CD4-positive, alpha-beta T cell treated with Interferon gamma for 1 hour (primary cell): ENCODE measurements at places on chromosomes 2 and 18.

GRCh38 chr2:118443596-118443995 lies 355.3 kb downstream of the INSIG2 start:
- DNase-seq: no peak

- DNase-seq: no peak
Measured at GRCh38 chr2:140286377-140286776, 1506.2 kb upstream of the NXPH2 start.

- DNase-seq: no peak
Measured at GRCh38 chr2:204321910-204322751, 223.1 kb upstream of the PARD3B start.

DNA sequence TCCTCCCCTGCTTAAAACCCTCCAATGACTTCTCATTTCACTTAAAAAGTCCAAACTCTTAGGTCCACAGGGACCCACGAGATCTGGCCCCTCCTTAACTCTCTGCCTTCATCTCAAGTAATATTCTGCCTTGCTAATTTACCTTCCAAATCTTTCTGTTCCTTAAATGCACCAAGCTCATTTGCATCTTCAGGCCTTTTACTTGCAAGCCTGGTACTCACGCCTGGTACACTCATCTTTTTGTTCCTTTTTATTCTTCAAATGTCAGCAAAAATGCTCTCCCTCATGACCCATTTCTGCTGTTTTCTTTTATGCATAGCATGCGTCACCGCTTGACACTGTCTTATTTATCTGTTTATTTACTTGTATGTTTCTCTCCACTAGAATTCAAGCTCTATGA lies 2.7 kb upstream of the WIPF1 start:
- peak; percentile 31 for DNase-seq

DNA sequence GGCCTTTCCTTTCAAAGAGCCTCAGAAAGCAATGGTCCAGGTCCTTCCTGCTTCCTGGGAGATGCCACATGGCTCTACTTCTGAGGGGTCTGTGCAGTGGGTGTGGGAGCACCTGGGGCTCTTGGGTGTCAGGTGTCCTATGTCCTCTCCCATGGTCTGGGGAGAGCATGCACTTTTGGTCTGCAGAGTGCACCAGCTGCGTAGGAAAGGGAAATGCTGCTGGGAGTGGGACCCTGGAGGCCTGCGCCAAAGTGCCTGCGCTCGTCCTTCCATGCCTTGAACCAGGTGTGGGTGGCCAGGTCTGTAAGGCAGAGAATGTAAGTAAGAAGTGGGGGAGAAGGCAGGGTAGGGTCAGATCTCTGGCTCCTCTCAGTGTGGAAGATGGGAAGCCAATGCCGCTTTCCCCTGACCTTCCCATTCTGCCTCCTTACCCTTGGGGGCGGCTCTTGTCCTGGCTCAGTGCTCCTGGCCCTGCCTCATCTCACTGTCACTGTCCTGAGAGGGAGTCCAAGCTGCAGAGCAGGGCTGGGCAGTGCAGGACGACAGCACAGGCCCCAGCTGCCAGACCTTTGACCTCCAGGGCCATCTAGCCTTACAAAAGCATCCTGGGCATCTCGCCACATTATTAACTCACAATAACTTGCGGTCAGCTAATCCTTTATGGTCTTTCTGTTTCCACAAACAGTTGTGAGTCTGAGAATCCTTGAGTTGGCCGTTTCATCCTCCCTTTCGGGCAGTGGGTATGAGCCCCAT lies 6.6 kb upstream of the PROM2 start:
- DNase-seq: no peak

DNA sequence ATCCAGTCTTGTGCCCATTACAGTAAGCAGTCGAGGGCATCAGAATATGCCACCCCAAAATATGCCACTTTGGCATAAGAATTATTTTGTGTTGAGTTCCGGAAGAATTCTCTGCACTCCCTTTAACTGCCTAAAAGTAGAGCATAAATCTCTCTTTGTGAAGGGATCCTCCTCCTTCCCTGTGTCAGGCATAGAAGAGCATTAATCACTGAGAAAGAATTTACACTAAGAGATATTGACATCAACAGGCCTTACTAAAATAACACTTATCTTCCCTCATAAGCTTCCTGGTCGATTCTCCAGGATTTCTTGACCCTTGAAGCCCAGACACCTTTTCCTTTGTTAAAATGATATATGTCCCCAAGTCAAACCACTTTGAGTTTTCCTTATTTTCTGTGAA lies 27.6 kb upstream of the KYNU start:
- DNase-seq: no peak

DNA sequence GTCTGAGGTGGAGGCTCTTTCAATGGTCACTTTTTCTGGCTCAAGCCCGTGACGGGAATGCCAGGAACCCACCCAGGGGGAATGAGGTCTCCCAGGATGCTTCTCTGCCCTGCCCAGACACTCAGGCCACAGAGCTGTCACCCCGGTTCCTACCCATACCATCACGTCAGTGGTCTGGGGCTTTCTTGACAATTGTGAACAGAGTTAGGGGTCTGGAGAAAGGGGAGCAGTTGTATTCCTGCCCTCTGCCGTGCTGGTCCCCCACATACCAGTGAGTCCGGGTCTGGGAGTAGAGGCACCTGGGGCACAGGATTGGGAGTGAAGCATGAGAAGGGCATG lies 97.2 kb downstream of the B3GNT2 start:
- DNase-seq: no peak

GRCh38 chr18:5772306-5773105 lies 122.8 kb downstream of the TMEM200C start:
- no peak for DNase-seq

DNA sequence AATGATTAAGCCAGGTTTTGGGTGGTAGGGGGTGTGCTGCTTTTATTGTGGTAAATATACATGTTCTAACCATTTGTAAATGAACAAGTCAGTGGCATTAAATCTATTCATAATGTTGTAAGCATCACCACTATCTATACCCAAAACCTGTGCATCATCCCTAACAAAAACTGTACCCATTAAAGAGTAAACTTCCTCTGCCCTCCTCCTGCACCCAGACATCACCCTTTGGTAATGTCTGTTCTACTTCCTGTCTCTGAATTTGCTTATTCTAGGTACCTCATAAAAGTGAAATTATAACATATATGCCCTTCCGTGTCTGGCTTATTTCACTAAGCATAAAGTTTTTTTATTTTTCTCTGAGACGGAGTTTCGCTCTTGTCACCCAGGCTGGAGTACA lies 14.1 kb downstream of the RIF1 start:
- no peak for DNase-seq

GRCh38 chr2:205835923-205836322 lies 153.6 kb downstream of the NRP2 start:
- no peak for DNase-seq

GRCh38 chr2:144448389-144449027 lies 71.4 kb downstream of the ZEB2 start:
- DNase-seq: no peak

GRCh38 chr18:57811477-57812125 lies 8.5 kb upstream of the ATP8B1 start:
- no peak for DNase-seq

DNA sequence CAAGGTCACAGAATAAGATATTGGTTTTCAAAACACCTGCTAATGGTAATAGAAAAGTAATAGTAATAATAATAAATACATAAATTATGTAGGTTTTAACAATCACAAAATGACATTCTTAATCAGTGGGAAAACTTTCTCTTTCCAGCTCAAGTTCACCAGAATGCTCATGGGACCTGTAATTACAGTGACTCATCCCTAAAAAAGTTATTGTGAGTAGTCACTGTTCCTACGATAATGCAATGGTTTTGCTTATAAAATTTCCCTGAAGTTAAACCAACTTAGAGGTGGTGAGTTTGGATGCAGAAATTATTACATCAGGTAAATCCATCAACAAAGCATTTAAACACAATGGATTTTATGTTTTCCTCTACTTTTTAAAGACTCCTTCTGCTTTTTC lies 502.3 kb downstream of the PID1 start:
- no peak for DNase-seq

- DNase-seq: peak; percentile 11
Measured at GRCh38 chr18:32552421-32553030, 81.8 kb upstream of the GAREM1 start.

DNA sequence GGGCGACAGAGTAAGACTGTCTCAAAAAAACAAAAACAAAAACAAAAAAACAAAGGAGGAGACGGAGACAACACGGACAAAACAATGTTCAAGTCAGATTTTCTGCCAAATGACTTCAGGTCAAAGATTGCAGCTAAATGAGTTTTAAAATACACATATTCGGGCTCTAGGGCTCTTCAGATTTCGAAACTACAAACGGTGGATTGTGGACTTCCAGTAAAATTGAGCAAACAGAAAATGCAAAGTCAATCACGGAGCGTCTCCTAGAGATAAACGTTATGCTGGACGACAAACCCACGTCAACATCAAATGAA lies 558 bp downstream of the MRPS5 start:
- no peak for DNase-seq

GRCh38 chr18:59681521-59682004 lies 15.7 kb downstream of the CCBE1 start:
- DNase-seq: no peak

DNA sequence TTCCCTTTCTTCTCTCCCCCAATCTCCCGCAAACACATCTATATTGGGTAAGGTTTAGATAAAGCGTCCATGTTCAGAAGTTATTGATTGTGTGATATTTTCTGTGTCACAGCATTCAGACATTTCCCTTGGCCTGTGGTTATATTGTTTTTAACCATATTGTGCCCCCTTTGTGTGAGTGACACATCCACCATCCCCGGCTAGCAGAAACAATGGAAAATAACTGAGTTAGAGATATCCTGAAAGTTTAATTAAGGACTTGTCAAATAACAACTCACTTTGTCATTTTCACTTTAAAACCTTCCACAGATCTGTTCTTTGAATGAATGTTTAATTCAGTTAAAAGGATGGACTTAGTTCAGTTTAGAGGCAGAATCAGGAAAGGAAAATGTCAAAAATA lies 151.0 kb downstream of the KCNJ3 start:
- DNase-seq: no peak

DNA sequence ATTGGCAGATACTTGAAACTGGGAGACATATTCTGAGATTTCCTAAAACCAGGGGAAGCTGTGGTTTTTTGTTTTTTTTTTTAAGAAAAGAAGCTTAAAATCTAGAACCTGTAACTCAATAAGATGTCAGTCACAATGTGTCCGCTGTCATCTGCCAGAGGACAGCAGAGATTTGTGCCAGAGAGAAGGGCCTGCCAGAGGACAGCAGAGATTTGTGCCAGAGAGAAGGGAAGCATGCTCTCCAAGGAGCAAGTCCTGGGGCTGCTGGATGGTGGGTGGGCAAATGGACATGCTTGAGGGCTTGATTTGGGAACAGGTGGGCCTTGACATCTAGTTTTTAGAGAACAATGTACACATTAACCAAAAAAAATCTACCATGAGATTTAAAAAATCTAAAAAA lies 77.9 kb downstream of the CCDC93 start:
- no peak for DNase-seq

DNA sequence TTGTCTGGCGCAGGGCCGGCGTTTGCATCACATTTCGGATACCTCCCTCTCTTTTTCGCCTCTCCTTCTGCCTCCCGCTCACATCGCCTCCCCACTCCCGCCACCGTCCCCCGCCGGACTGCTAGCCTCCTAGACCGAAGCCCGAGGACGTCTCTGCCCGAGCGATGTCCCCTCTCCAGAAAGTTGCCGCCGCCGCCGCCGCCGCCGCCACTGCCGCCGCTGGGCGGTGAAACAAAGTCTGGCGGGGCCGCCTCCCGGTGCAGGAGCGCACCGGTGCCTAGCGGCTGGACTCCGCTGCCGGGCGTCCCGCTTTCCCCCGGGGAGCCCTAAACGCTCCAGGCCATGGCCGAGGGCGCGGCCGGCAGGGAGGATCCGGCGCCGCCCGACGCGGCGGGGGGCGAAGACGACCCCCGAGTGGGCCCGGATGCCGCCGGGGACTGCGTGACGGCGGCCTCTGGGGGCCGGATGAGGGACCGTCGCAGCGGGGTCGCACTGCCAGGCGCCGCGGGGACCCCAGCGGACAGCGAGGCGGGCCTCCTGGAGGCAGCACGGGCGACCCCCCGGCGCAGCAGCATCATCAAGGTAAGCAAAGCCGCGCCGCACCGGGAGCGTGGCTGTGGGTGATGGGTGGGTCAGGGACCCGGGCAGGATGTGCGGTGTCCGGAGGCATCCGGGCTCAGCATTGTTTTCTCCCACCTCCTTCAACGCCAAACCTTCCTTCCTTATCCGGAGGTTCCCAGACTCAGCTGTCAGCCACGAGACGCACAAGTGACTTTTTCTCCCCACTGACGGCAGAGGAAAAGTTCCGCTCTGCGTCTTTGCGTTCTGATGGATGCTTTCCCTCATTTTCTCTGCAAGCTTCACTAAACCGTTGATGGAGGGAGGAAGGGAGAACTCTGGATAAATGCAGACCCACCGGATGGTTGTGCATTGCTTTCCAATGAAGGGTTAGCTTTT lies 643 bp downstream of the PLCL1 start:
- peak; percentile 4 for DNase-seq

GRCh38 chr2:207796585-207797350 lies 27.1 kb upstream of the FZD5 start:
- DNase-seq: no peak

- DNase-seq: no peak
Measured at GRCh38 chr2:197615016-197615652, 60.3 kb downstream of the RFTN2 start.

DNA sequence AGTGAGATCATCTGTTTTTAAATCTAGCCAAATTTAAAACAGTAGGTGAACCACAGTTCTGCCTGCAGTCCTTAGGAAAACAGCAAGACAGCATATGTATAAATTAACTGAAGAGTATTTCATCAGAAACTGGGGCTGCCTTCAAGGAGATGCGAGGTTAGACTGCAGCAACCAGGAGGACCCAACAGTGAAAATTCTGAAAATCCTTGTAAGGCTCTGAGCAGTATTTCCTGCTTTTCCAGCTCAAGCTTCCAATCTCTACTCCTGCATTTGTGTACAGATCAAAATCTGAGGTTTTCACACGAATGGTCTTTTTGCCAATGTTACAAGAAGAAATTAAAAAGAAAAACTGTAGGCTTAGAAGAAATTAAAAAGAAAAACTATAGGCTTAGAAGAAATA lies 43.7 kb downstream of the CERKL start:
- DNase-seq: no peak

DNA sequence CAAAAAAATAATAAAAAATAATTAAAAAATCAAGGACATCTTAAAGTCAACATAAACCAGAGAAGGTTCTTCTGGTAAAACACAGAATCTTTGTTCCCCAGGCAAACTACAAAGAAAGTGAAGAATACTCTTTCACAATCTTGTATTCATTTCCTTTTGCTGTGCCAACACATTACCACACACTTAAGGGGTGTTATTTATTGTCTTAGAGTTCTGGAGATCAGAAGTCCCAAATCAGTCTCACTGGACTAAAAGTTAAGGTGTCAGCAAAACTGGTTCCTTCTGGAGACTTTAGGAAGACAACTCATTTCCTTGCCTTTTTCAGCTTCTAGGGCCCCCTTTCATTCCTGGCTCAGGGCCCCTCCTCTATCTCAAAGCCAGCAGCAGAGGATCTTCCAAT lies 12.2 kb upstream of the CAB39 start:
- no peak for DNase-seq

- DNase-seq: no peak
Measured at GRCh38 chr2:212428681-212429478, 109.7 kb downstream of the ERBB4 start.

- peak; percentile 56 for DNase-seq
Measured at GRCh38 chr18:13629841-13630715, 96.3 kb downstream of the FAM210A start.
